ENCODE measurements at places on chromosomes 3 and 15.

DNA sequence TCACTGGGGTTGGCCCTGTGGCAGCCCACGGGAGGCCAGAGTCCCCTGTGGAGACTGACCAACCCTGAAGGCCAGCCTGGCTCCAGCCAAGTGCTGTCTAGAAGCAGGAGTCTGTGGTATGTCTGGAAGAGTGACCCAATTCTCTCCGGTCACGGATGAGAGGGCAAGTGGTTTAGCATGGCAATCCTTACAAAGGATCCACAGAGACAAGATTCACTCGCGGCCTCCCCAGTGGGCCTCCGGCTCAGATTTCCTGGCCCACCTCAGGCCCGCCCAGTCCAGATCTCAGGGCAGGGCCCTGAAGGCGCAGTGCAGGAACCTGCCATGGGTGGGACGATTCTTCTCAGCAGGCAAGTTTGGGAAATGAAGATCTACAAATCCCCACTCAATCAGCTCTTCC, 5.0 kb upstream of the BCL2L10 start:
- DNase-seq, result no peak

- DNase-seq, result no peak
These were observed 6.3 kb downstream of the TIGIT start for GRCh38 chr3:114299941-114300624.

GRCh38 chr15:36465304-36465703, 114.1 kb upstream of the CDIN1 start:
- DNase-seq, result no peak

GRCh38 chr15:54462511-54462913, 484.3 kb downstream of the UNC13C start:
- no peak for DNase-seq

- no peak for DNase-seq
These were observed 38.4 kb downstream of the GTF2E1 start for GRCh38 chr3:120780977-120781376.

DNA sequence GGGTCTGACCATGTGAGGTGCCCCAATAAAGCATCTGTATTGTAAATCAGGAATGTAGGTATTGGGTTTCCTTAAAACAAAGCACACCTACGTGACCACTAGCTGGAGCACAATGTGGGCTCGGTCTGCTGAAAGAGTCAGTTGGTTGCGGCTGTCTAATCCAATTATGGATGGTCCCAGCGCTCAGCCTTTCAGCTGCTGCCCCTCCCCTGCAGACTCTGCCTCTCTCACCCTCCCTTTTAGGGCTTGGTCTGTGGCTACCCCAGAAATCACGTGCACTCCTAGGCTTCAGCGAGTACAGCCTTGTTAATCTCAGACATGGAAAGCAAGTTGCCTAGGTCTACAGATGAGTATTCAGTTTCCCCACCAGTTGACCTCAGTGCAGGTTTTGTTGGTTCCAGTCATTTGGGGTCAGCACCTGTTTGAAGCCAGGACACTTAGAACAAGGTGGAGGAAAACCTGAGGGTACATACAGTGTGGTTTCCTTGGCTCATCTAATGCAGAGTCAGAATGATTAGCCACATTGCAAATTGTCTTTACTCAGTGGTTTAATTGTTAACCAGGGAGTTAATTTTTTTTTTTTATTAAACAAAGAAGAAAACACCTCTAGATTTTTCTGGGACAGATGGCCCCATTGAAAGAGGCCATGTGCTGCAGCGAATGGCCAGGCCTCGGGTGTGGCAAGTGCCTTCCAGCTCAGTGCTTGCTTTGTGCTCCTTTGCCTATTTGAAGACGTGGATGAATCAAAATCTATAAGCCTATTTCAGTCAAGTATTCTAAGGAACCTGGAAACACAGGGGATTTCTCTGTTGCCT, 137.7 kb downstream of the IGF1R start:
- DNase-seq, result no peak

DNA sequence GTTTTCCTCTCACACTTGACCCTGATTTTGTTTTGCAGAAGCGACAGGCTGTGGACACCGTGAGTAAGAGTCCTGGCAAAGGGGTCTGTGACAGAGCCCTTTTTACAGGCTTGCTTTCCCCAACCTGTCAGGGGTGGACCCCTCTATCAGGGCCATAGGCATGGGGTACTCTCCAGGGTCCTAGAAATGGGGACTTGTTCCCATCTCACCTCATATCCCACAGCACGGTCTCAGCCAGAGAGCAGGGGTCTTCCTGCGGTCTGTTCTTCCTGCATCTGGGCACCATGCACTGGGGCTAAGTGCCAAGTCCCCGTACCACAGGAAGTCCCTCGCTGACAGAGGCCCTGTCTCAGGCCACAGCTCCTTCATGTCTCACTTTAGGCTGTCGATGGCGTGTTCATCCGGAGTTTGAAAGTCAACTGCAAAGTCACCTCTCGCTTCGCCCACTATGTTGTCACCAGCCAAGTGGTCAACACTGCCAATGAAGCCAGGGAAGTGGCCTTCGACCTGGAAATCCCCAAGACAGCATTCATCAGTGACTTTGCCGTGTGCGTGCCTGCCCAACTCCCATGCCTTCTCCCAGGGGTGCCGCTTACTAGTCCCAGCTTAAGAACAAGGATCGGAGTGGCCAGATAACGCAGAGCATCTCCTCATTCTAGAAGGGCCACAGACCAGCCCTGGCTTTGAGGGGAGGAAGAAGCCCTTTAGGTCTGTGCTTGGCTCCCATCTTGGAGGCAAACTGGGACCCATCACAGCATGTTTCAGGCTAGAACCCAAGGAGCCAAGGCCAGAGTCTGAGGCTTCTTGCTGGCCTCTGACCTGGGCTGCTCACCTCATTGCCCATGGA, 783 bp downstream of the ITIH1 start:
- DNase-seq, result peak; percentile 49

GRCh38 chr15:96331144-96331944, 844 bp downstream of the NR2F2 start:
- no peak for DNase-seq

- DNase-seq, result no peak
These were observed 166.8 kb downstream of the NTRK3 start for GRCh38 chr15:88089731-88090130.

- DNase-seq, result no peak
These were observed 524 bp upstream of the TOPBP1 start for GRCh38 chr3:133662278-133662651.

DNA sequence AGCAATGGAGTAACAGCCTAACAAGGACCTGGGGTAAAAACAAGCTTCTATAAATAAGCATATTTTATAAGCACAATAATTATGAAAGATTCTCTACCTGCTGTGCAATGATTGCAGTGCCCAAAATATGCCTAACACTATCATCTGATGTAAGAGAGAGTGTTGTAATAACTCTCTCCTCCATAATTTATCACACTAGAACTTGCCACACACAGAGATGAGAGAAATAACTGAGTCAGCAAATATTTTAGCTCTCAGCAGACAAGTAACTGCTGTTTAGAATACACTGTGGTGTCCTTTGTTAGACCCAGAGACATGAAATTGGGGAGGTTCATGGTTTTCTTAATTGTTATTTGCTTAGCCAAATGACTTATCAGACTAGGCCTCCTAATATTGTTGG, 105.3 kb upstream of the ACP3 start:
- no peak for DNase-seq

- no peak for DNase-seq
These were observed 390.2 kb upstream of the SGO1 start for GRCh38 chr3:20576228-20576627.

DNA sequence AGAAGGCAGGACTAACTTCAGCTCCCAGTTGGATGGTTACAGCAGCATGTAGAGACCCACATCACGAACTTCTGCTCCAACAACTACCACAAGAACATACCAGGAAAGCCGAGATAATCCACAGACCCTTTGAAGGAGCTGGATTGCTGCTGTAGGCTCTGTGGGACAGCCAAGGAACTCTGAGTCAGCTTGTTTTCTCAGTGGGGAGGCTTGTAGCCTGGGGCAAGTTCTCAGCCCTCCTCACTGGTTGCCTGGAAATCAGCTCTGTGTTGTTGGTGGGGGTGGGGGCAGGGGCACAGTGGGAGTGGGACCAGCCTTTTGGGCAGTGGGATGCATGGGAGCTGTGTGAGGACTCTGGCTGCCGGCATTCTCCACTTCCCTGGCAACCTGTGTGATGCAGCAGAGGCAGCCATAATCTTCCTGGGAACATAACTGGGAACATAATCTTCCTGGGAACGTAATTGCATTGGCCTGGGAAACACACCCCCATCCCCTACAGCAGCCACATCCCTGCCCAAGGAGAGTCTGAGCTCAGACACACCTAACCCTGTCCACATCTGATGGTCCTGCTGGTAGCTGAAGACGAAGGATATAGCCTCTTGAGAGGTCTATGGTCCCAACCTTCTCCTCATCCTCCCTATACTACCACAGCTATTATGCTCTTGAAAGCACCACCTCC, 153.1 kb downstream of the PEAK1 start:
- DNase-seq, result no peak

DNA sequence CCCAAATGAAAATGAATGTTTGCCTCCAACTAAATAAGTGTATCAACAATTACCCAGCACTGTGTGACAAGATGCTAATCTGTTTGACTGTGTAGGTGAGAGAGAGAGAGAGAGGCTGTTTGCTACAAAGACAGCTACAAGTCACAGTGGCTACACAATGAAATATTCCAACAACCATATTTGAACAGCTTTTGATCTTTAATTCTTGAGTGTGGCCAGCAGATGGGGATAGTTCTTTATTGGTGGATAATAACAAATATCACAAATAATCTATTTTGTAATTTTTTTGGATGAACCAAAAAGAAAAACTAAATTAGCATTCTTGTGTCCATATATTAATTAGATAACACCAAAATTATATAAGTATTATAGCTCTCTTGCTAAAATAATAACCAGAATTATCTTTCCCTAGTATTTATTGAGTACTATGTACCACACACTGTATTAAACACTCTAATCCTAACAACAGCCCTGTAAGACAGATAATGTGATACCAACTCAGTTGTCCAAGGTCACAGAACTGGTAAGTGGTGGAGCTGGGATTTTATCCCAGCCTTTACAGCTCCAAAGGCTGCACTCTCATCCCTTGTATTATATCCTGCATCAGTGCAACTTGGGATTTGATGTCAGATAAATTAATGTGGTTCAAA, 61.9 kb upstream of the C3orf80 start:
- DNase-seq, result no peak

- DNase-seq, result peak; percentile 87
These were observed 42.0 kb upstream of the ATP10A start for GRCh38 chr15:25905140-25905539.

DNA sequence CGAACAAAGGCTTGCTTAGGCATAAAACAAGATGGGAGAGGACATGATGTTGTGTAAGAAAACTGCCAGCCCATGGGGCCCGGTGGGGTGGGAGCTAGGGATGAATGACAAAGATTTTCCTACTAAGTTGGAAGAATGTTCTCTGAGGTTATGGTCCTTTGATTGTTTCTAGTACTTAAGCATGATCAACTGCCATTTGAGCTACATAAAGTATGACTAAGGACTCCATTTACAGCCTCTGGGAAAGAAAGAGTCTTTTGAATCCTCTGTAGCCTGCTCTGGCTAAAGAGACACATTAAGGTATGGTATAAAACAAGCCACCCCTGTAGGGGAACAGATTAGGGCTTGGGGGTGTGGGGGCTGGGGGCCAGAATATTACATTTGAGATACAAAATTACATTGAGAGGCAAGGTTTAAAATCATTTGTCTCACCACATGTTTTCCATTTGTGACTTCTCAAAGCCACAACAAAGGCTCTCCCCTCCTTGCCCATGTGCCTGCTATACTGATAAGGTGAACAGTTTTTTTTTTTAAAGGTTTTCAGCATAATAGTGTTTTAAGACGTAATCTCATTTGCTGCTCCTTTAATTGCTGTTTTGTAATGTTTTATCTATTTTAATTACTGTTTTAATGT, 323.4 kb downstream of the CHST2 start:
- no peak for DNase-seq

- DNase-seq, result no peak
These were observed 4.9 kb upstream of the GTF2A2 start for GRCh38 chr15:59662260-59662659.

DNA sequence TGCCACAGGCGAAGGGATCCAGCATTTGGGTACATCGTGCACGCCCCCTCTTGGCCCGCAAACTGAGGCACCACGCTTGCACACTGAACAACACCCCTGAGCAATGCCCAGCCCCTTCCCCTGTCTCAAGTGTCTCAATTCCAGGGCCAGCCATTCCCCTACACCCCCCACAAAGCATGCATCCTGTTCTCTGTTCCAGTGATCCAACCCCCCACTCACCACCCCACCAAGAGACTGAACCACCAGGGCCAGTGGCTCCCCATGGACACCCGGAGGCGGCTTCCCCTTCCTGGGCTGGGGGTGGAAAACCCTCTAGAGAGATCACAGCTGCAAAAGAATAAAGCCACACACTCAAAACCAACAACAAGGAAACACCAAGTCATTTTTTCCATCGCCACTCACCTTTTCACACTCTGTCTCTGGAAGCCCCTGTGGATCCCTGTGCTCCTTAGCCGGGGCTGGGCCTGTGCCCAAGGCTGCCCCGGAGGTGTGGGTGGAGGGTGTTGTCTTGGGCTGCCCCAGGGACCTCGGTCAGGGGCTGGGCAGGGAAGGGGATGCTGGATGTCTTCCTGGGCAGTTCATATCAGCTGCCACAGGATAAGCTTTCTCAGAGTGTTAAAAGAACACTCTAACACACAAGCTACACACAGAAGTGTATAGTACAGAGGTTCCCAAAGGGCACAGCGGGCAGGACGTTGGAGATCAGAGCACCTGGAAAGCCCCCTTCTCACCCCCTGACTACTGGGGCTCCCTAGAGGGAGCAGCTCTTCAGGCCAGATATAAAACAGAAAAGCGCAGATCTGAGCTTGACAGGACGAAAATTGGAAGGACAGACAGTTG, 92.5 kb downstream of the CHSY1 start:
- no peak for DNase-seq

DNA sequence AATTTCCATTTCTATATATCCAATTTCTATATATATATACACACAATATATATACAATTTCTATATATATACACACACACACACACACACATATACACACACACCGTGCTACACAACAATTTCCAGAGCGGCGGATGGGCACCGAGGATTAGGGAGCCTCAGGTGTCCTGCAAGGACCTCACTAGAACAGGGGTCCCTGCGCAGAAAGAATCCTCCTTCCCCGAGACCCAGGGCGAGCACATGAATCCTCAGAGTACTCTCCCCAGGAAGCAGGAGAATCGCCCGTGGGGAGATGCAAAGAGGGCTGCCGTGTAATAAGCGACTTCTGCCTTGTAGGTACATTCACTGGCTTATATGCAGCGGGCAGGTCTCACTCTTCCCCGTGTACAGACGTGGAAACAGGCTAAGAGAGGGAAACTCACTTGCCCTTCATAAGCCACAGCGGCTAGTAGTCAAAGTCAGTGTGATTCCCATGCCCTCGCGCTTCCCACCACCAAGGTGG, 467 bp downstream of the PIF1 start:
- no peak for DNase-seq

GRCh38 chr3:153284282-153284938, 122.4 kb downstream of the RAP2B start:
- no peak for DNase-seq

DNA sequence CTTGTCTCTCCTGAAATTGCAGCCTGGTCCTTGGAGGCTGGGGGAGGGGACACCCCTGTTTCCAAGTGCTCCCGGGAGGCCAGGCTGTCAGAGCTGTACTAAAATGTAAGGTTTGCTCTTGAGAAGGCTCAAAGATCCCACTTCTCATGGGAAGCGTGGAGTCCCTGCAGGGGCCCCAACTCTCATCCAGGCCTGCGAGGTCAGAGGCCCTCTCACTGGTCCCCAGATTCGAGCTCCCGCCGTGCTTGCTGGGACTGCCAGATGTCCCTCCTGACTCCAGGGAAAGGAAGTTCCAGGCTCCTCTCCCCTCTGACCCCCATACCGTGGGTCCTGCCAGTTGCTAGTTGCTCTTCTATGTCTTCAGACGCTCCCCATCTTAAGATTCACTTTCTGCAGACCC, 14.5 kb upstream of the ANPEP start:
- no peak for DNase-seq

GRCh38 chr15:68354923-68355322, 77.0 kb downstream of the ITGA11 start:
- no peak for DNase-seq

Data from posterior vena cava (tissue), 2 donors.